IMR-90 (cell line): ENCODE measurements at places on chromosomes 4 and X. TPM values are rescaled to one million over a fixed set of nuclear protein-coding genes. Genes with fewer than 3 reads are reported as not detected.

APLN gene
- under 0.01 and 0.18 TPM in 2 replicates for total RNA-seq

GRCh38 chr4:107255114-107255513 lies 219.0 kb upstream of the DKK2 start:
- no peak for DNase-seq

- DNase-seq: no peak
Measured at GRCh38 chr4:61299316-61299715, 99.2 kb downstream of the ADGRL3 start.

DNA sequence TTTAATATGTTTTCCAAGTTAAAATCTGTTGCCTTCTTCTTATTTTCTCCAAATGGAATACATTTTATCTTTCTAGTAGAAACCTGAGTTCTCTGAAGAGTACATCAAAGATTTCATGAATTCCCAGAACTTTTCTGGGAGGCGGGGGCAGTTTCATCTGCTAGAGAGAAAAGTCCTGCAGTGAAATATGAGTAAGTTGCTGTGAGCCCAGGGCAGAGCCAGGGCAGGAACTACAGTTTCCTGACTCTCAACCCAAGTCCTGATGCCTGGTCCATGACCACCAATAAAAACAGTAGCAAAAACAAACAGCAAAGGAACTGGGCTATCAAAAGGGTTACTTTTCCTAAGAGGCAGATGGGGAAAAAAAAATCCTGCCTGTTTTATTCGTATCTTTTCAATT lies 239.4 kb upstream of the CTSO start:
- DNase-seq: peak; percentile 17

DNA sequence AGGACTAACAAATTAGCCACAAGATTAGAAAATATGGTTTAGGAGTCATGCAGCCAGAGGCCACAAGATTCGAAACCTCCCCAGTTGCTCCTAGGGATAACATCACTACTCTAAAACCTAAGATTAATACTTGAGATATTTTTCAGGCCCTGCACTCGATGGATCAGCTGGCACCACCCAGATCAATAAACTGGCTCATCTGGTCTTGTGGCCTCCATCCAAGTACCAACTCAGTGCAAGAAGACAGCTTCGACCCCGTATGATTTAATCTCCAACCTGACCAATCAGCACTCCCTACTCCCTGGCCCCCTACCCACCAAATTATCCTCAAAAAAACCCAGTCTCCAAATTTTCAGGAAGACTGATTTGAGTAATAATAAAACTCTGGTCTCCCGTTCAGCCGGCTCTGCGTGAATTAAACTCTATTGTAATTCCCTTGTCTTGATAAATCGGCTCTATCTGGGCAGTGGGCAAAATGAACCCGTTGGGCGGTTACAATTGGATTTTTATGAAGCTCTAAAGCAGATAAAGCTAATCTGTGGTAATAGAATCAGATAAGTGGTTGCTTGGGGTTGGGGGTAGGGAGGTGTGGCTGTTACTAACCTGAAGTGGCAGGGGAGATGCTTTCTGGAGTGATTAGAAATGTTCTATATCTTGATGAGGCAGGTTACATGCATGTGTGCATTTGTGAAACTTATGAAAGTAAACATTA lies 91.8 kb upstream of the ATXN3L start:
- no peak for DNase-seq

- no peak for DNase-seq
Measured at GRCh38 chrX:78522601-78523000, 136.5 kb downstream of the RTL3 start.

GRCh38 chrX:38649674-38650647 lies 88.6 kb downstream of the TSPAN7 start:
- no peak for DNase-seq

- peak; percentile 67 for DNase-seq
Measured at GRCh38 chr4:78829296-78829695, 53.1 kb downstream of the BMP2K start.

- no peak for DNase-seq
Measured at GRCh38 chr4:139209470-139210063, 32.5 kb upstream of the ELF2 start.

GRCh38 chr4:104591510-104591911 lies 96.8 kb upstream of the CXXC4 start:
- DNase-seq: no peak

GRCh38 chr4:82223715-82224114 lies 150.1 kb downstream of the HNRNPD start:
- no peak for DNase-seq

- DNase-seq: no peak
Measured at GRCh38 chr4:120524237-120524636, 398.3 kb downstream of the PRDM5 start.

DNA sequence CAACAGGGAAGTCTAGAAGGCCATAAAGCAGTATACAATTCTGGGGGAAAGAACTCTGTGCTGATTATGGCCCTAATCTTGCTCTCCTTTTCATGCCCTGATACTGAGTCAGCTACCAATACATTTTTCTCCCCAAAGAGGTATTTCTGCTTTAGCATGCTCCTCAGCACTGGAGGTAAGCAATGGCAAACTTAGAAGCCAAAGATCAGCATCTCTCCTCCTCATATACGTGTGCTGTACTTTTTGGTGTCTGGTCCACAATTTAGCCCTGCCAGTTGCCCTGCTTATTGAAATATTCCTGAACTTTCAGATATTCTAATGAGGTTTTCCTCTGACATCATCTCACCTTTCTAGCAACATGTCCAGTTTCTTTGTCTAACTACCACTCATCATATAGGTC lies 226.2 kb downstream of the FSTL5 start:
- DNase-seq: no peak

DNA sequence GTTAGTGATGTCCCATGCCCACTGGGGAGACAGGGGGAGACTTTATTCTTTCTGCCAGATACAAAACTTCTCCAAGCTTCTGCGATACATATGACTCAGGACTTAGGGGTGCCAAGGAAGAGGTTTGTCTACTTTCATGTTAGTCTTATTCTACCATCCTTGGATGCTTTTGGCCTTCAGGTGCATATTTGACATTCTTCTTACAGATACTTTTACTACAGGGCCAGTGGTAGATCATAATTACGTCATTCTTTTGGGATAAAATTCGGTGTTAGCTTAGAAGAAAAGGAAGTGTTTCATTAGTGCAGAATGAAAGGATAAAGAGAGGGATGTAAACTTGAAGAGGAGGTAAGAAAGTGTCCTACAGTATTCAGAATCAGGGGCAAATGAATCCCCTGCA lies 245.2 kb downstream of the THOC2 start:
- no peak for DNase-seq
